ENCODE measurements at places on chromosomes 6 and 20. TPM values are rescaled to one million over a fixed set of nuclear protein-coding genes. Genes with fewer than 3 reads are reported as not detected.

DNA sequence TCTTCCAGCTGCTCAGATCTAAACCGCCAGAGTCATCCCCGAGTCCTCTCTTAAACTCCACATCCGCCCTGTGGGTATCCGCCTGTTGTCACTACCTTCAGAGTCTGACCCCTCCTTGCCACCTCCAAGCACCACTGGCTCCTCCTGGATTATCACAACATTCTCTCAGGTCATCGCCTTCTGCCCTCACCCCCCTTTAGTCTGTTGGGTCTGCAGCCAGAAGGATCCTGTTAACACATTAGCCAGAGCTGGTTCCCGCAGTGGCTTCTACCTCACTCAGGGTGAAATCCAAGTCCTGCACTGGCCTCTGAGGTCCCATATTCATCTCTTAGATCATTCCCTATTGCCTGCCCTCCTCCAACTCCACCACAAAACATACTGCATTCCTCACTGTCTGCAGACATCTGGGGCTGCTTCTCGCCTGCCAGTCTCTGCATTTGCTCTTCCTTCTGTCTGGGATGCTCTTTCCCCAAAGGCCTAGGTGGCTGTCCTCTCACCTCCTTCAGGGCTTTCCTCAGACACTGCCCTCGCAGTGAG lies 34.1 kb downstream of the TNXB start:
- H3K27me3 ChIP-seq: no peaks in the 10 kb centered on the region
- DNase-seq: no peak
- H3K4me1 ChIP-seq: no peaks in the 10 kb centered on the region
- H3K36me3 ChIP-seq: peaks cover 89% of the 10 kb centered on the region
- no peak overlapping the region for H3K4me3 ChIP-seq
- no peak overlapping the region for H3K27ac ChIP-seq

- no peak overlapping the region for H3K27ac ChIP-seq
- H3K36me3 ChIP-seq: no peaks in the 10 kb centered on the region
- H3K4me3 ChIP-seq: no peak overlapping the region
These were observed 2.7 kb upstream of the PLCB4 start for GRCh38 chr20:9066191-9066590.

CPNE5 gene
- total RNA-seq: 2.4 TPM

GHRH gene
- total RNA-seq: not detected

NRSN1 gene
- not detected for total RNA-seq
